H54 (cell line): ENCODE measurements at places on chromosomes 12 and 14.

GRCh38 chr14:68476212-68477109 is 316.4 kb downstream of the ZFP36L1 start:
- DNase-seq: no peak

- no peak for DNase-seq
These were observed 22.4 kb upstream of the MARK3 start for GRCh38 chr14:103362780-103363179.

DNA sequence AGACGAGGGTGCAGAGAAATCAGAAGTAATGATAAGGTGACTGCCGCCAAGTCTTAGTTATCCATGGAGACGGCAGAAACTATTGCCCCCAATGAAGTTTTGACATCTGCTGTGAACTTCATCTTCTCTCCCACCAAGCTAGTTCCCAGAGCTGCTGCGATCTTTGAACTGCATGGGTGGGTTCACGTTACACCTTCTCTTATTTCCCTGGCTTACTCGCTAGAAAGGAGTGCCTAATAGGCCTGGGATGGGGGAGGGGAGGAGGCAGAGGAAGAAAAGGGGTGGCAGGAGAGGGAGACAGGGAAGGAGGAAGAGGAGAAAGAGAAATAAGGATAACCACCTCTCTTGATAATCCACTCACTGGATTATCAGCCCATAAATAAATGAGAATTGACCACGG is 157.1 kb downstream of the NTF3 start:
- DNase-seq: no peak

GRCh38 chr12:125142601-125143000 is 77.4 kb downstream of the AACS start:
- no peak for DNase-seq

DNA sequence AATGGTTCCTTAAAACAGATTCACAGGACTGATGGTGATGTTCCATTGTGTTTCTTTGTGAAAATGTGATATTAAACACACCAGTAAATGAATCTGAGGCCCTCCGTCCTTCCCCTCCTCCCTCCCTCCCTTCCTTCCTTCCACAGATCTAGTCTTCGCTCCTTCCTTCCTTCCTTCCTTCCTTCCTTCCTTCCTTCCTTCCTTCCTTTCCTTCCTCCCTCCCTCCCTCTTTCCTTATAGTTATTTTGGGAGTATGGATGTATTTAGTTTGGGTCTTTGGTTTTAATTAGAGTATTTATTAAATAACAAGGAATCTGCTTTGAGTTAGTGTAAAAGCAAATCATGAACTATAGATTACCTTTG is 410.8 kb downstream of the PCNX1 start:
- no peak for DNase-seq

DNA sequence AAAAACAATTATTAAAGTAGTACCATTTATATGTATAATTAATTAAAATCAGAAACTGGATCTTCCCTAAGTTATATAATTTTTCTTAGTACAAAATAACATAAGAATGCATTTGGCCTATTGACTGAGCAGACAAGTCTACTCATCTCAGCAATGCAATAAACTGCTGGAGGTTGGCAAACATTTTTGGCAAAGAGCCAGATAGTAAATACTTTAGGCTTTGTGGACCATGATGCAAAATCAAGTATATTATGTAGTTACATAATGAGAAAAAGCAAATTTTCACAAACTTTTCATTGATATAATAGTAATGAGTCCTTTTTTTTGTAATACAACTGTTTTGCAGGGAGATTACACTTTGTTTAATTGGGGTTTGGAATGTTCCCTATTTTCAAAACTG is 30.9 kb downstream of the ERGIC2 start:
- DNase-seq: no peak

DNA sequence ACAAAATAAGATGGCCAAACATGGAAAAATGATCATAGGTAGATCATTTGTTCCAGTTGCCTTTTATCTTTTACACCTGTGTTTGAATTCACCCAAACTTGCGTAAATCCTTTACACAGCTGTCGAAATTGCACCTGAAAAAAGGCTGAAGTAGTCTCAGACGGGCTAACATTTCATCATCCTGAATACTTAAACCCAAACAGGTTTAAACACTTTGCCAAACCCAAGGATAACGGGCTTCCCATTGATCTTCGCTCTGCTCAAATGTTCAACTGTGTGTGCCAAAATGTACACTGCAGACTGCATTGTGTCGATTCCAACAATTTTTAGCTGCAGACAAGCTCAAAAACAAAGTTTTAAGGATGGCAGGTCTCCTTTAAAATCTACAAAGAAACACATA is 288.7 kb upstream of the DDHD1 start:
- DNase-seq: no peak

DNA sequence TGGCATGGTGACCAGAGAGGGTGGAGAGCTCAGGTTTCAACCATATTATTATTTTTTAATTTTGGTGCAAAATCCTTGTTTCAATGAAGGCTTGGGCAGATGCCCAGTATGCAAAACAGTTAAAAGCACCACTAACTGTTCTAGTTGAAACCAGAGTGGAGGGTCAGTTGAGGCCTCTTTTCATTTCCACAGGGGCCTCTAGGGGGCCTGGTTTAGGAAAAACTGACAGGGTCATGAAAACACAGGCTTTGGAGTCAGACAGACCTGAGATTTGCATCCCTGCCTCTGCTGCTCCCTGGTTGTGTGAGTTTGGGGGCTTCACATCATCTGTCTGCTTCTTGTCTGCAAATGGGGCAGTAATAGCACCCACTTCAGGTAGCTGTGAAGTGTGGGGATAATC is 3.3 kb upstream of the RPH3A start:
- DNase-seq: no peak

- no peak for DNase-seq
These were observed 239.7 kb downstream of the SLC41A2 start for GRCh38 chr12:104718304-104718929.

DNA sequence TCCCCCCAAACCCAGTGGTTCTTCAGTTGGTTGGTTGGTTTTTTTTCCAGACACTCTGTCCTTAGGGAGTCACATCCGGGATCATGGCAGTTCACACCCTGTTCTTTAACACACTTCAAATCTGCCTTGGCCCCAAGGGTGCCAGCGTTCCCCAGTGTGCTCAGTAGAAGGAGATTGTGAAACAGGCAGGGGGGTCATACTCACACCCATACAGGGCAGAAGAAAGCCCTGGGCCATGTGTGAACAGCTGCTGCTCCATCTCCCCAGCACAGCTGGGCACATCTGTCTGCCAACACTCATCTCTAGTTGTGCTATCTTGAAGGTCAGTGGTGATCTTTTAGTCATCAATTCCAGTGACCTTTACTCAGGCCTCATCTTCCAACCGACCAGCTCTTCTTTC is 64.4 kb upstream of the FUT8 start:
- no peak for DNase-seq

- DNase-seq: no peak
These were observed 68.0 kb downstream of the DIP2B start for GRCh38 chr12:50572760-50573159.

- DNase-seq: no peak
These were observed 2.5 kb downstream of the SLC38A1 start for GRCh38 chr12:46266382-46266791.

DNA sequence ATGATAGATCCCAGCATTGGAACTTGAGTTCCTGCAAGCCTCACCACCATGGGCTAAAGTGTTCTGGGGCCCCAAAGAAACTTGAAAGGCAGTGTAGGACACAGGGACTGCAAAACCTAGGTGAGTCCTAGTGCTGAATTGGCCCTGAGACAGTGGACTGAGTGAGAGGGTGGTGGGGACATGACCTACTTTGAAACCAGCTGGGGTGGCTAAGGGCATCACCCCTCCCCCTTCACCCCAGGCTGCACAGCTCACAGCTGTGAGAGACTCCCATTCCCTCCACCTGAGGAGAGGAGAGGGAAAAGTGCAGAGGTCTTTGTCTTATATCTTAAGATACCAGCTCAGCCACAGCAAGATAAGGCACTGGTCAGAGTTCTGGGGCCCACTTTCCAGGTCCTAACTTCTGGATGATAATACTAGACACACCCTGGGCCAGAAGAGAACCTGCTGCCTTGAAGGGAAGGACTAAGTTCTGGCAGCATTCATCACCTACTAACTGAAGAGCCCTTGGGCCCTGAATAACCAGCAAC is 62.5 kb downstream of the MAPKAPK5 start:
- no peak for DNase-seq

DNA sequence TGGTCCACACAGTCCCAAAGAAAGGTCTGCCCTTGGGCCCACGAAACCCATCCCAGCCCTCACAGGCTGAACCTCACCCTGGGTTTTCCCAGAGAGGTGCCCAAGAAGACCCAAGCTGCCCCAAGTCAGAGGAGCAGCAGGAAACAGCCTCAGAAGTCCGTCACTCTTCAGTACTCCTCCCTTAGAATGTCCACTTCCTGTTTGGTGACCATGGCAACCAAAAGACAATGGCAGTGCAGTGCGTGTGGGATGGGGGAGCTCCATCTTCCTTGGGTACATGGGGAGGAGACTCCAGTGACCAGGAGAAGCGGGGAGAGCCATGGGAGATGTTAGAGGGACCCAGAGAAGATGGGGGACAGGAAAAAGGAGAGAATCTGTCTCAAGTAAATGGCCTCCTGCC is 11.3 kb downstream of the SELPLG start:
- DNase-seq: no peak

DNA sequence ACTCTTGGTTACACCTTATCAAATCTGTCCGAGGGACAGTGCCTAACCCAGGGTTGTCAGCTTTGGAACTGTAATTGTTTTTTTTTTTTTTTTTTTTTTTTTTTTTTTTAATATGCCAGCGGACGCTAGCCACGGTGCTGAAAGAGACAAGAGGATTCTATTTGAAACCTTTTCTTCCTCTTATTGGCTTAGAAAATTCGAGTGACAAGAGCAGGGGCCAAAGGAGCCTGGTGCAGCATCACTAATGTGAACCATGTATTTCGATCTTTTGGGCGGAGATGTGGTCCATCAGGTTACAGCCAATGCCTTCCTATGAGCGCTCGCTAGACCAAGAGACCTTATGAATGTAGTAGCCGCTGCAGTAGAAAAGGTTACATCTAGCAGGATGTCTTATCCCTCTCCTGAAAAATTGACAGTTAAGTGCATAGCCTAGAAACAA is 922 bp downstream of the PTPRR start:
- no peak for DNase-seq

DNA sequence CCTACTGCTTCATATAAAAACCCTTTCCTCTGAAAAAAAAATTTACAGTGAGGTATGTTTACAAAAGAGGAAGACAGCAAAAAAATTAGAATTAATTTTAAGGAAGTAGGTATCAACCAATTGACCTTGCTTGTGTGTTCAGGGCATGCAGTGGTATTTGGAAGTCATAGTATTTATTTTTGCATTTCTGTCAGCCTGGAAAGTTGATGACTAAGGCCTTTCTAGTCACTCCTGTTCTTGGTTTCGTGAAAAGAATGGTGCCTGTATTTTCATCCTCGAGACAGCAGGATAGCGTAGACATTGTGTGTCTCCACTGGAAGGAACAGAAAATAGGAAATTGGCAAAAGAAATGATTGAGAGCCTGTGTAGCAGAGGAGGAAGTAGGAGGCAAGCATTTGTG is 24.5 kb downstream of the SLC16A7 start:
- no peak for DNase-seq
